Testis (tissue), 5 donors: ENCODE measurements at places on chromosomes 16 and 17.

DNA sequence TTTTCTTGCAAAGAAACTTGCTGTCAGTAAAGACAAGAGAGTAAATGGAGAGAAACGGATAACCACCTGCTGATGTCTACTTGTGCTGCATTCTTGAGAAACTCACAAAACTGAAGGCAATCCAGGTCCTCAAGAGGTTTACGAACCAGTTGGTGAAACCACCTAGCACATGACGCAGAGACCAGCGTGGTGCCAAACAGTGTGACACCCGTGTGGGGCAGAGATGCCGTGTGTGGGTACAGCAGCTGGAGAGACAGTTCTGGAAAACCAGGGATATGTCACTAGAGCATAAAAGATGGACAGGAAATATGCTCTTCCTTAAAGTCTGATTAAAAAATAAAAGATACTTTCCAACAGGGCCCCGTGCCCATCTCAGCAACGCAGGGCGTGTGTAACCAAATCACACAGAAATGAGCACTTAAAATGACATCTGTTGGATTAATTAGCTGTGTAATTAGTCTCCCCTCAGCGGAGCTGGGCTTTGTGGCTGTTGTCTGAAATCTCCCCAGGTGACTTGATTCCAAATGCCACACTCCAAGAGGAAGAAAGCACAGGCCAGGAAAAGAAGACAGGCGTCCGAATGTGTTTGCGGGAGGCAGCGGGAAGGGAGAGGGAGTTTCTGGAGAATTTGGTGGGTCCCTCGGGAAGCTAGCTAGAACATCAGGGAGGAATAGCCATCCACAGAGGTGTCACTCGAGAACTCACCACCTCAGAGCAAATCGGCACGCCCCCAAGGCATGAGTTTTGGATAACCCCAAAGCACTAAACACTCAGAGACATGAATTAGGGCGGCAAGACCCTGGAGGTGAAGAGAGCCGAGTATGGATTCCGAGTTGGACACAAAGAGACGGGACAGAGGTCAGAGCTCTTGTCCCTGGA, 109.8 kb downstream of the ZFHX3 start:
- peak overlapping the region; percentile 82 for H3K27ac ChIP-seq
- H3K36me3 ChIP-seq: no peaks in the 10 kb centered on the region
- H3K4me1 ChIP-seq: peaks cover 8% of the 10 kb centered on the region

GRCh38 chr17:77675411-77675810, 283.1 kb upstream of the TNRC6C start:
- no peaks in the 10 kb centered on the region for H3K36me3 ChIP-seq
- H3K4me3 ChIP-seq: no peak overlapping the region
- no peaks in the 10 kb centered on the region for H3K27me3 ChIP-seq

- no peaks in the 10 kb centered on the region for H3K36me3 ChIP-seq
- H3K4me1 ChIP-seq: no peaks in the 10 kb centered on the region
- H3K4me3 ChIP-seq: no peak overlapping the region
These were observed 1334.8 kb downstream of the CDH11 start for GRCh38 chr16:63787014-63787413.

DNA sequence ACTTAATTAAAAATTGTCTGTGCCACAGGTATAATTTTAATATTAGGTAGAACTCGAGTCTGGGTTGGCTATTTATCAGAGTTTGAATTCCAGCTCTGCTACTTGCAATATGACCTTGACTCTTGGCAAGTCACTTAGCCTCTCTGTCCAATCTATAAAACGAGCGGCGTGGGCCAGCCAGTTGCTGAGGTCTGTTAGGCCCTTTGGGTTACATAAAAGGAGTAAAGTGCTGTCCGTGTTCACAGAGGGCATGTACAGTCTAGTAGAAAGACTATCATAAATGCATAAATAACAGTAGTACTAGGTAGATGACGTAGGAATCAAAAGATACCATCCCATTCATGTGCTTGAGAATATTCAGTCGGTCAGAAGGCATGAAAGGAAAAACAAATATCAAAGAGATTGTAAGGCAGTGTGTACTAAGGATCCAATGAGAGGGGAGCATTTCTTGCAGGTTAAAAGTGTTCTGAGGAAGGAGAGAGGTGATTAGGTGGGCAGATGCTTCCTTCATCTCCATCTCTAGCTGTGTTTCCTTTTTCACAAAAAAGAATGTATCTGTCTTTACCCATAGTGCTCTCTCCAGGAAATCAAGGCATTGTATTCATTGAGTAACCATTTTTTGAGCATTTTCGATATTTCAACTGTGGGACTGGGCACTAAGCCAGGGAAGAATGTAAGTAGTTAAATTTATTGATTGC, 2.4 kb downstream of the TNRC6A start:
- peak overlapping the region; percentile 28 for H3K27ac ChIP-seq
- peak; percentile 67 for DNase-seq
- H3K4me1 ChIP-seq: peaks cover 52% of the 10 kb centered on the region
- H3K4me3 ChIP-seq: peak overlapping the region; percentile 88
- no peaks in the 10 kb centered on the region for H3K36me3 ChIP-seq
- H3K27me3 ChIP-seq: no peaks in the 10 kb centered on the region

DNA sequence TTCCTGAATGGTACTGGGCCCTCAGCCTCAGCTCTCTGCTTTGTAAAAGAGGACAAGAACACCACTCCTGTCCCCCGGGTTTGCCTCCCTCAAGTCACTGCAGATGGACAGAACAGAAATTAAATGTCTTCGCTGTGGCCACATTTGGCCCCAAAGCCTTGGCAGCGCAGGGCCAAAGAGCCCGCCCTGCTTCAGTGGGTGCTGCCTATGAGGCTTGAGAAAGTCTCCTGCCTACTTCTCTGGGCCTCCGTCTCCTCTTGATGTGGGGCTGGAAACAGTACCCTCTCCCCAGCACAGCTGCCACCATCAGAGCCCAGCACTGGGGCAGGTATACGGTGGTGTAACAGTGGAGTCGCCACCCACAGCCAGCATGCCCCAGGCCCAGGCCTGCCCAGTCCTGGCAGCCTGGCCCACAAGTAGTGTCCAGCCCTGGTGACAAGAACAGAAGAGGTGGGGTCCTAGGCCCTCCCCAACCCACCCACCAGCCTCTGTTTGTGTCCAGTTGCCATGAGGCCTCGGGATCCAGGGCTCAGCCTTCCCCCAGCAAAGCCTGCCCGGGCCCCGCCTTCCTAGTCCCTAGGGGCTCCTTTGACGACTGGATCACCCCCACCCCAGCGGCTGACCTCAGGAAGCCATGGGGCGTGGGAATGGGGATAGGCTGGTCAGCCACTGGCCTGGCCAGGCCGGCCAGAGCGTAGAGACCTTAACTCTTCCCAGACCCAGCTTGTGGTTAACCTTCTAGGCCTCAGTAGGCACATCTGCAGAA, 3.9 kb upstream of the TPPP3 start:
- H3K27ac ChIP-seq: no peak overlapping the region
- no peak for DNase-seq
- peaks cover 30% of the 10 kb centered on the region for H3K4me1 ChIP-seq
- no peaks in the 10 kb centered on the region for H3K27me3 ChIP-seq
- no peaks in the 10 kb centered on the region for H3K36me3 ChIP-seq

- DNase-seq: peak; percentile 89
- no peaks in the 10 kb centered on the region for H3K27me3 ChIP-seq
- peaks cover 7% of the 10 kb centered on the region for H3K4me1 ChIP-seq
- no peaks in the 10 kb centered on the region for H3K36me3 ChIP-seq
- peak overlapping the region; percentile 93 for H3K4me3 ChIP-seq
These were observed 651 bp downstream of the SHMT1 start for GRCh38 chr17:18362698-18363100.

DNA sequence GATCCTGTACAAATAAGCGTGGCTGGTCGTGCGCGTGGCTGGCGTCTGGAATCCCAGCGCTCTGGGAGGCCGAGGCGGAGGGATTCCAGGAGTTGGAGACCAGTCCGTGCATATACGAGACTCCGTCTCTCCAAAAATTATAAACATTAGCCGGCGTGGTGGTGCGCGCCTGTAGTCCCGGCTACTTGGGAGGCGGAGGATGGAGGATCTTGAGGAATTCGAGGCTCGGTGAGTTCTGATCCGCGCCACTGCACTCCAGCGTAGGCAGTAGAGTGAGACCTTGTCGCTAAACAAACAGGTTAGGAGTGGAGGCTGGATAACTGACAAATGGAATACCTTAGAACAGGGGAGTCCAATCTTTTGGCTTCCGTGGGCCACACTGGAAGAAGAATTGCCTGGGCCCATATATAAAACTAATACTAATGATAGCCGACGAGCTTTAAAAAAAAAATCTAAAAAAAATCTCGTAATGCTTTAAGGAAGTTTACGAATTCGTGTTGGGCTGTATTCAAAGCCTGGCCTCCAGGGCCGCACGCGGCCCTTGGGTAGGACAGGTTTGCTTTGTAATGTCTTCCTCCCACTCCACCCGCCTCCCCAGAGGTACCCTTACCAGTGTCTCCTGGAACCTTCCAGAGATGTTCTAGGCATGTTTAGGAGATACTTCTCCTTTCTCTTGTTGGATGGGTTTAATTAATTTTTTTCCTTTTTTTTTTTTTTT, 909 bp upstream of the RSL1D1 start:
- H3K27ac ChIP-seq: peak overlapping the region; percentile 84
- peak overlapping the region; percentile 77 for H3K4me3 ChIP-seq
- H3K27me3 ChIP-seq: no peaks in the 10 kb centered on the region

GRCh38 chr17:6428207-6428965, 6.5 kb downstream of the AIPL1 start:
- no peak for DNase-seq
- H3K27me3 ChIP-seq: no peaks in the 10 kb centered on the region
- no peak overlapping the region for H3K4me3 ChIP-seq
- H3K4me1 ChIP-seq: no peaks in the 10 kb centered on the region
- no peaks in the 10 kb centered on the region for H3K36me3 ChIP-seq
